Neuronal stem cell (in vitro differentiated cells): ENCODE measurements at places on chromosomes 11 and 22.
A peak's percentile ranks its signal among the peaks of the same experiment; 100 is the strongest.

DNA sequence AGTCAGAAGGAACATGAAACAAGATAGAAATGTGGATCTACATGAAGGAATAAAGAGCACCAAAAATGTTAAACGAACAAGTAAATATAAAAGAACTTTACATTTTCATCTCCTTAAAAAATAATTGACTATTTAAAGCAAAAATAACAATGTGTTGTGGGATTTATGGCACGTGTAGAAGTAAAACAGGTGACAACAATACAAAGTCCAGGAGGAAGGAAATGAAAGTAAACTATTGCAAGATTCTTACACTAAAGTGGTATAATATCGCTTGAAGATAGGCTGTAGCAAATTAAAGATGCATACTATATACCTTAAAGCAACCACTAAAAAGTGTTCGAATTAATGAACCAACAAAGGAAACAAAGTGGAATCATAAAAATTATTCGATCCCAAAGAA is 5.5 kb downstream of the VPS37C start:
- DNase-seq: no peak

GRCh38 chr11:12377106-12377823 is at the start of gene PARVA:
Gene PARVA, plus strand, starts transcription at chr11:12377571. Its CDS starts 77 bp downstream, at chr11:12377648.
- peak; percentile 80 for DNase-seq

- no peak for DNase-seq
Observed at GRCh38 chr11:62974848-62975522, 9.8 kb downstream of the SLC22A6 start.

DNA sequence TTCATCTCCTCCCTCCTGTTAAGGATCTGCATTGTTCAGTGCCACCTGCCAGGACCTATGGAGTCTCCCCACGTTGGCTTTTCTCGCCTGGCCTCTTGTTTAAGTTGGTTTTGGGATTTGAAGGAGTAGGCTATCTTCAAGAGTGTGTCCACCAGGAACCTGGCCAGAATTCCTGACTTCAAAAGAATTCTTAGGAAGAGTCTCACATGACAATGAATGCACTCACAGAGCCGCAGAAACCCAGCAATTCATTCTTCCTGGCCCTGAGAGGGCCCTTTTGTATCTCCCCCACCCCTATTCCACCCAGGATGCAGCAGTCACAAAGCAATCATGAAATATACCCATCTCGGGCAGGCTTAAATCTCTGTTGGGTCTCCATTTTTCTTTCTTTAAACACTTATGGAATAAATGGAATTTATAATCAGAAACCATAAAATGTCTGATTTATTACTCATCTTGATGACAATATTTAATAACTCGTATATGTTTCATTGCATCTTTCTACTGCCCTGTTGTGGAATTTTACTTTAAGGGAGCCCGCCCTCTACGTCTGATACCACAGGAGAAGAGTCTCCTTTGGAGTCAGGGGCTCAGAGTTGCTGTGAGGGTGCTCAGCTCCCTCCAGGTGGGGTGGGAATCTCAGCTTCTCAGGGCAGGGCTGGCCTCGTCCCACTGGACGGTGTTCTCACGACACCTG is 507.0 kb downstream of the NTM start:
- DNase-seq: no peak

DNA sequence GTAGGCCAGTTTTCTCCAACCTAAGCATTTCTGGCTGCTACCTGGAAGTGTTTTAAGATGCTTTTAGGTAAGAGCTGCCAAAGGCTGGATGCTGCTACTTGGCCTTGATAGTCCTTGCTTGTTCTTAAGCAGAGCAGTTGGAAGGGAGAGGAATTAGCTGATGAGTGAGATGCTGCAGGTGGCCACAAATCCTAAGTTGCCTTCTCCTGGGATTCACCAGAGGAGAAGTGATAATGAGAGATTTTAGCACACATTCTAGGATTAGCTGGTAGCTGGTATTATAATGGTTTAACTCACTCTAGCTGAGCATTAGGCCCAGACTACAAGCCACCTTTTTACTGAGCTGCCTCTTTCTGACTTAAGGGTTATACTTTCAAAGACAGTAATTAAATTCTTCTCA is 442.9 kb upstream of the RAG2 start:
- no peak for DNase-seq

DNA sequence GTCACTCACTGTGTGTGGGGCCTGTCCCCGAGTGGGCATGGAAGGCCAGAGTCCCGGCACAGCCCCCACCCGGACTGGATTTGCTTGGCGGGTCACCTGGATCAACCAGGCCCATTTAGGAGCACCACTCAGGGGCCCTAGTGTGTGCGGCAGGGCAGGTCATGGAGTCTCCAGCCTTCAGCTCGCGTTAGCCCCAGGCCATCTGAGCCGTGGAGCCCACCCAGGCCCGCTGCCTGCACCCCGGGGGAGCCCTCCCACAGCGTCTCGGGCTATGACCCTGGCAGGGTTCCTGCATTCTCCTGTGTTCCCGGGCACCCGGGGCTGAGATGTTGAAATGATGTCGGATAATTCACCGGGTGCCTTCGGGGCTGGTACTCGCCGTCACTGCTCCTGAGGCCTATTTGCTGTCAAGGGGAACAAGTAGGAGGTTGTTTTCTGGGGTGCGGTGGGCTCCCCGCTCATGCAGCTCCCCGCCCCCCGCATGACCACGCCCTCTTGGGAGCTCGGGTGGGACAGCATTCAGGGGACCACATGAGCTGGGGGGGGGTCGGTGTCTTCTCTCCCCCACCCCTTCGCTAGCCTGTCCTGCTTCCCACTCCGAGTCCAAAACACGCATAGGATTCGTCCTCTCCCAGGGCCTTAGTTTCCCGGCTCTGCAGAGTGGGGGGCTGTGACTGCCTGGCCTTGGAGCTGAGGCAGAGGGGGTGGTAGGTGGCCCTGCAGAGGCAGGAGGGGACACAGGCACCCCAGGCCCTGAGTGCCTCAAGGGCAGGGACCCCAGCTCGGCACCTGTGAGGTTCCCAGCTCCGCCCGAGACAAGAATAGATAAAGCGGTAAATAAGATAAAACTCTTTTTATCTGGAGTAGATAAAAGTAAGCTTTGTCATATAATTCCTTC is 77.2 kb downstream of the KCNQ1 start:
- no peak for DNase-seq

DNA sequence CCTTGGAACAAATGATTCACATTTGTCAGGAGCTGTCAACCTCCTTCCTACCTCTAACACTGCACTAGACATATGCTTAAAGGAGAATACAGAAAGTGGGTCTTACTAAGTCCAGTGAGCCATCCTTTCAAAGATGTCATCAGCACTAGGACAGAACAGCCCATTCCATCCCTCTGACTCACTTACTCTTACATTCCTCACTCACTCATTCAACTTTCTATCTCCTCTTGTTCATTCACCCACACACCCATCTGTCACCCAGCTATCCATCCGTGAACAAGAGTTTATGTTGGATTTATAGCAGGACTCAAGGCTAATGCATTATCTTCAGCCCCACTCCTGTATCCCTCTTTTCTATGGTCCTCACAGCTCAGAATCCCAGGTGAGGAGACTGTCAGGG is 9.1 kb downstream of the INSC start:
- no peak for DNase-seq

DNA sequence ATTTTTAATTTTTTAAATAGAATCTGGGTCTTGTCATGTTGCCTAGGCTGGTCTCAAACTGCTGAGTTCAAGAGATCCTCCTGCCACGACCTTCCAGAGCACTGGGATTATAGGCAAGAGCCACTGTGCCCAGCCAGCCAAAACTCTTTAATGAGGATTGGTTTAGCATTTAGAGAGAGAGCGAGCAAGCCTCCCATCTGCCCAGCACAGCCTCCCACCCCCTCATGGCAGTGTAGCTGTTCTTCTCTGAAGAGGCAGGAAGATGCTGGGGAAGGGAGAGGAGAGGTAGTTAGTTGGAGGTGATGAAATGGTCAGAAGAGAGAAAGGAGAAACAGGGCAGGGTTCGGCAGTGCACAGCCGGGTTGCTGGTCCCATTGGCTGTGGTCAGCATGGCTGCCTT is 105.7 kb downstream of the SCN3B start:
- DNase-seq: no peak

GRCh38 chr11:134939905-134940304 is 527.9 kb upstream of the B3GAT1 start:
- DNase-seq: no peak

DNA sequence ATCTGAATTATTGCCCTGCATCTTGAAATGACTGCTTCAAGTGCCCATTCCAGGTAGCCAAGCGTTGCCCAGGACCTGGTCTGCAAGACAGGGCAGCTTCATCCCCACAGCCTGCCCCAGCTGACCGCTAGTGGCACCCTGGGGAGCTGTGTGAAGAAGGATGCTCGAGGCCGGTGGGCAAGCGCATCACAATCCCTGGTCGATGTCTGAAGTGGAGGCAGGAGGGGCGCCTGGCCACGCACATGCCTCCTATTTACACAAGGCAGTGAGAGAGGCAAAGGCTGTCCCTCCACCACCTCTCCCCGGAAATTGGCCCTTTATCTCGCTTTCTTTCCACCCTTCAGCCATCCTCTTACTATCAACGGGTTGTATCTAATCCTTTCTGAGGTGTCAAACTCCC is 28.1 kb upstream of the PHF21A start:
- no peak for DNase-seq

GRCh38 chr22:27986459-27986858 is 67.4 kb upstream of the PITPNB start:
- DNase-seq: no peak

DNA sequence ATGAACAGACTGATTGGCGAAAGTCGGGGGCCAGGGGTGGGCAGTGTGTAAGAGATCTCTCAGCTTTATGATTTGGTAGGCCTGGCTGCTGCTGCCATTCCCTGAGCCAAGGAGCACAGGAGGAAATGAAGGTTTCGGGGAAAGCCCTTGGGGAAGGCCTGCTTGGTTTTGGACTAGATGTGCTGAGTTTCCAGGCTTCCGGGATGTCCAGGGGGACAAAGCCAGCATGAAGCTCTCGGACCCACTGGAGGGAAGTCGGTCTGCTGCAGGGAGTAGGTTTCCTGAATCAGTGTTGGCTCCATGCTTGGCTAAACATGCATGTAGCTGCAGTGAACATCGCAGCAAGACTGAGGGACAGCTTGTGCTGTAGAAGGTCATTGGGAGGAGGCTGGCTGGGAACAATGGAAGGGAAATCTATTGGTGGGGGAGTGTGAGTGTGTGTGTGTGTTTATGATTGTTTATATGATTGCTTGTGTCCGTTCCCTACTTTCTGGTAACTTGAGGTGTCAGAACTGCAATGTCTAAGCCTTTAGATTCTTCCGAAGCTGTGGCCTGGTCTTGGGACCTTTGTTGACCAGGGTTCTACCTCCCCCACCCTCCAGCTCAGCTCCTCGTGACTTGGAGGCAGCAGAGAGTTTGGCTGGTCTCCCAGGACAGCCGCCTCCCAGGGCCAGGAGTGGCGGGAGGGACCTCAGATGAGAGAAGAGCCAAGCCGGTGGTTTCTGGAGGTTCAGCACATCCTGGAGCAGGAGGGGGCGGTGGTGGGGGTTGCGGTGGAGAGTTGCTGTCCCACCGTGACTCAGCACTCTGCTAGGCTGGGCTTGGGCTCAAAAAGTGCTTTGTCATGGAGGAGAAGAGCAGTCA is 4.0 kb upstream of the FTH1 start:
- peak; percentile 62 for DNase-seq

GRCh38 chr22:42963231-42963595 is 51.7 kb downstream of the PACSIN2 start:
- no peak for DNase-seq

DNA sequence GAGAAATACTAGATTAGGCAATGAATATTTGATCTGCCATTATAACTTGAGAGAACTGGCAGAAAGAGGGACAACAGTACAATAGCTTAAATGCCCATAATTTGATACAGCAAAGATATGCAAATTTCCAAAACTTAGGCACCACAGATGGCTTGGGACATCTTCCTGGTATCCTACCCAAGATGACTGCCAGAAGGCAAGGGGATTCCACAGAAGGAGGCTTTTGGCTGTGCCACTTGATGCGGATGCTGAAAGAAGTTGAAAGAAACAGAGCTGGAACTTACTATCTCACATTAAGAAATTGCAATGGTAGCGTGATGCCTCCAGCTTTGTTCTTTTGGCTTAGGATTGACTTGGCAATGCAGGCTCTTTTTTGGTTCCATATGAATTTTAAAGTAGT is 216.7 kb downstream of the TTC28 start:
- no peak for DNase-seq

DNA sequence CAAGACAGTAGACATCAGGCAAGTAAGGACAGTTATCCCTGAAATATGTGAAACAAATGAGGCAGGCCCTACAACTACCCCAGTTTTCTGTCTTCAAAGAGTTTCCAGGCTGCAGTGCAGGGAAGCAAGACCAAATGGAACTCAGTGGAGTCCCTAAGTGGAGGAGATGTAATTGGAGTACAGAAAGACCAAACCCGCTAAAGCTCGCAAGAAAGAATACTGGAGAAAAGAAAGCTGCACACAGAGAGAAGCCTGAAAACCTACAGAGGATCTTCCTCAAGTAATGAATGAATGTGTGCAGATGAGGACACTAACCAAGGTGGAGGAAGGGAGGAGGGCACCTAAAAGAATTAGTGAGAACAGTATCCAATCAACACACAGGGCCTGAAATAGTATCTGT is 1.3 kb upstream of the OR56A3 start:
- no peak for DNase-seq

DNA sequence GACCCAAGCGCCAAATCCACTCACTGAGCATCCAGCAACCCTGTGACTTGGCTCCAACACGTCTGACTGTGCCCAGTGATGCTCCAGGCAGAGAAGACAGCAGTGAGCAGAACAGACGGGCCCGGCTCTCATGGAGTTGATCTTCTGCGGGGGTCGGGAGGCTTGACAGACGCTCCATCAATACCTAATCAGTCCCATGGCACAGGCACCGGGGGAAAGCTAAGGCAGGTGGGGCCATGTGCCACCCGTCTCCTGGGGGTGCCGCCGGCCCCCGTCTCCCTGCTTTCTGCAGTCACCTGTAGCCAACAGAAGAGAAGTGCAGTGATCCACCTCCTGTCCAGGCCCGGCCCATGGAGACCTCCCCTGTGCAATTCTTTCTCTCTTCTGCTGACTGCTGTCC is 47.5 kb downstream of the LINC01488 start:
- DNase-seq: no peak

DNA sequence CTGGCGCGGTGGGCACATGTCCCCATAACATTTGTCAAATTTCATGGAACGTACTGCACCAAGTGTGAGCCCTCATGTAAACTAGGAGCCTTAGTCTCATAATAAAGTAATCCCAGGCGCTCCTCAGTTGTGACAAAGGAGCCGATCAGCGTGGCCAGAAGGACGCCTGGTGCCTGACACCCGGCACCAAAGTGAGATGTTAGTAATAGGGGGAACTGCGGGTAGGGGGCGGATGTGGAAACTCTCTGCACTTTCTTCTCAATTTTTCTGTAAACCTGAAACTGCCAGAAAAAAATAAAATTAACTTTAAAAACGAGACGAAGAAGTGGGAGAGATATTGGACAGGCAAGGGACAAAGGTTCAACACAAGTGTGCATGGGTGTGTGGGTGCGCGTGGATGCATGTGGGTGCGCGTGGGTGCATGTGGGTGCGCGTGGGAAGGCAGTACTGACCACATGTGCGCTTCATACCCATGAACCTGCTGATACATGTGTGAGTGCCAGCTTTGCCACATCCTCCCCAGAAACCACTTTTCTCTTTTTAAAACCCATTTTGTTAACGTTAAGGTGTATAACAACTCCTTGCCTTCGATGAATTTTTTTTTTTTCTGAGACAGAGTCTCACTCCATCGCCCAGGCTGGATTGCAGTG is 55.4 kb upstream of the LINC01488 start:
- no peak for DNase-seq

- DNase-seq: no peak
Observed at GRCh38 chr11:6232899-6233298, 1.5 kb downstream of the FHIP1B start.

GRCh38 chr11:2447951-2448650 is 3.3 kb downstream of the KCNQ1 start:
- no peak for DNase-seq
